ENCODE measurements at places on chromosomes 2 and 18.

- no peak for DNase-seq
Measured at GRCh38 chr2:200765139-200765951, 46.4 kb upstream of the BZW1 start.

- DNase-seq: peak; percentile 6
Measured at GRCh38 chr2:195513119-195513518, 143.9 kb upstream of the SLC39A10 start.

DNA sequence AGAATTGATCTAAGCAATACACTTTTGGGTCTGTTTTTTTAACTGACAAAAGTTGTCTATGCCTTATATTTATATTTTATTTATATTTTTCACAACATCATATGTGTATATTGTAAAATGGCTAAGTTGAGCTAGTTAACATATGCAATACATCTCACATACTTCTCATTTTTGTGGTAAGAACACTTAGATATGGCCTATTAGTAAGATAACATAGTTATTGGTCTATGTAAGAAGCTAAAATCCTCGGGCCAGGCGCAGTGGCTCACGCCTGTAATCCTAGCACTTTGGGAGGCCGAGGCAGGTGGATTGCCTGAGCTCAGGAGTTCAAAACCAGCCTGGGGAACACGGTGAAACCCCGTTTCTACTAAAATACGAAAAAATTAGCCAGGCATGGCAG is 275.6 kb upstream of the ID2 start:
- no peak for DNase-seq

- DNase-seq: no peak
Measured at GRCh38 chr2:189982780-189983394, 79.6 kb downstream of the MSTN start.

- DNase-seq: no peak
Measured at GRCh38 chr2:38935568-38936172, 46.0 kb downstream of the ARHGEF33 start.

DNA sequence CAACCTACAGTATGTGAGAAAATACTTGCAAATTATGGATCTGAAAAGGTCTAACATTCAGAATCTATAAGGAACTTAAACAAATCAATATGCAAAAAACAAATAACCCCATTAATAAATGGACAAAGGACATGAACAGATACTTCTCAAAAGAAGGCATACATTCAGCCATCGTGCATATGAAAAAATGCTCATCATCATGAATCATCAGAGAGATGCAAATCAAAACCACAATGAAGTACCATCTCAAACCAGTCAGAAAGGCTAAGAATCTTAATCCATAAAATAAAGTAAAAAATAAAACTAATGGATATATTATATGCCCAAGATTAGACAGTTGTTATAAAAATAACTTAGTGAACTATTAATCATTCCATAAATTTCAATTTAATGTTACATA is 154.0 kb downstream of the CALCRL start:
- no peak for DNase-seq

DNA sequence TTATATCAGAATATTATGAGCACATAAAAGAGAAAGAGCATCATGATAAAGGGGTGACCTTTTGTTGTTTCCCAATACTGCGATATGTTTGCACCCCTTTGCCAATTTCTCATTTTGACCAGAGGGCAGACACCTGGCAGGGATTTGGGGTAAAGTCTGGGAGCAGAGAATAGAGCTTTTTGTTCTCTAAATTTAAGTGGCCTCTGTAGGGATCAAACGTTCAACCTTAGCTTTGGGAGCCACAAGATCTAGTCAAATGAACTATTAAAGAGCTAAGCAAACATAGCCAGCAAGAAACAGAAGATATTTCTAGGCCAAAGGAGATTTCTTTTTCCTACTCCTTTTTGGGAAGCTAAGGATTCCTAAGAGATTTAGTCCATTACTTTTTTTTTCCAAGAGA is 1.1 kb upstream of the MSTN start:
- no peak for DNase-seq
